Cortex of kidney (tissue), 1 donor: ENCODE measurements at places on chromosomes 7 and 10.

GRCh38 chr10:120369856-120370276, 87.2 kb upstream of the PLPP4 start:
- no peak for DNase-seq

- no peak for DNase-seq
Observed at GRCh38 chr10:127338399-127339110, 142.2 kb upstream of the INSYN2A start.

DNA sequence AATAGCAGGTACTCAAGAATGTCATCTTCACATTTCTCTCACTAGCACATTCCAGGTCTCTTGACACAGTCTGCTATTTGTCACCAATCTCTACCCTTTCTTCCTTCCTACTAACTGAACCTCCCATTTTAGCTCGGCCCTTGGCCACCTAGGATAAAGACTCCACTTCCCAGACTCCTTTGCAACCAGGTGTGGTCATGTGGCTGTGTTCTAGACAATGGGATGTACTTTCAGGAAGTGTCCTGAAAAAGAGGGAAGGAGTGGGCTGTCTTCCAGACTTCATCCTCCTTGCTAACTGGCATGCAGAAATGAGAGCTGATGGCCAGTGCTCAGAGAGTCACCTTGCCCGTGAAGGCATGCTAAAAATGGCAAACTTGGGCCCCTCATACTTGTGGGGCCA, 139.2 kb downstream of the AMPH start:
- no peak for DNase-seq

GRCh38 chr7:122833888-122834570, 52.2 kb downstream of the CADPS2 start:
- DNase-seq: no peak

DNA sequence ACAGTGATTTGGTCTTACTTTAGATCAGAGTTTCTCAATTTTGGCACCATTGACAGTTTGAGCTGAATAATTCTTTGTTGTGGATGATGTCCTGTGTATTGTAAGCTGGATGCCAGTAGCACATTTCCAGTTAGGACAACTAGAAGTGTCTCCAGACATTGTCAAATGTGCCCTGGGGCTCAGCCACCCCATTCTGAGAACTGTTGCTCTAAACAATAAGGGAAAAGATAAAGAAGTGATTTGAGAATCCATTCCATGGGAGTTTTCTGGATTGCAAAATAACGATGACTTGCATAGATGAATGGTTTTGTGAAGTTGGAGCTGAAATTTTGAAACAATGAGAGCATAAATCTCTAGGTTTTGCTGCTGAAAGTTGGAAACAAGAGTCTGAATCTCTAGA, 44.6 kb downstream of the NUP205 start:
- no peak for DNase-seq

DNA sequence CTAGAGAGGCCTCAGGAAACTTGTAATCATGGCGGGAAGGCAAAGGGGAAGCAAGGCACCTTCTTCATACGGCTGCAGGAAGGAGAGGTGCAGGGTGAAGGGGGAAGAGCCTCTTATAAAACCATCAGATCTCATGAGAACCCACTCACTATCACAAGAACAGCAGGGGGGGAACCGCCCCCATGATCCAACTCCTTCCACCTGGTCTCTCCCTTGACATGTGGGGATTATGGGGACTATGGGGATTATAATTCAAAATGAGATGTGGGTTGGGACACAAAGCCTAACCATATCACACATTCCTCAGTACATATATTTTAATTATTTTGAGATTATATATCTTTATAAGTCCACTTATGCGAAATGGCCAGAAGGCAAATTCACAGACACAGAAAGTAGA, 8.9 kb downstream of the HK1 start:
- no peak for DNase-seq

DNA sequence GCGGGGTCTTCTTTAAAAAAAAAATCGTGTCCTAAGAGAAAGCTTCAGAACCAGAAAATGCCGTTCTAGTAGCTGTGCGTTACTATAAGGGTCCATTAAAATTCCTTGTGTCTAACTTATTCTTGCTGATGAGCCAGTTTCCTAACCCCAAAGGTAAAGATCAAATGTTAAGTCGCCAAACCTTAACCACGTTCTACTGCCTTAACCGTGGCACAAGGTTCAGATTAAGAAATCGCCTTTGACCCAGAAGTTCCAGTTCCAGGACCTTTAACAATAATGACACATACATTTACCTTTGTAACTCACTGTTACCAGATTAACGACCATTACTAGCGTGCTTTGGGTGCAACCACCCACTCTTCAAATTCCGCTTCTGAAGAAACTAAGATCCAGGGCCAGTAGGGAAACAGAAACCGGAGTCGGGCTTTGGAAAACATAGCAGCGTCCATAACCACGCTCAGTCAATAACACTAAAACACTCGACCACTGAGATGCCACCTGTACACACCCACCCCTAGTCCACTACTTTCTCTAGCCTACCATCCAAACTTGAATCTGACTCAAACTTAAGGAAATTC, 620 bp downstream of the BET1 start:
- DNase-seq: no peak

DNA sequence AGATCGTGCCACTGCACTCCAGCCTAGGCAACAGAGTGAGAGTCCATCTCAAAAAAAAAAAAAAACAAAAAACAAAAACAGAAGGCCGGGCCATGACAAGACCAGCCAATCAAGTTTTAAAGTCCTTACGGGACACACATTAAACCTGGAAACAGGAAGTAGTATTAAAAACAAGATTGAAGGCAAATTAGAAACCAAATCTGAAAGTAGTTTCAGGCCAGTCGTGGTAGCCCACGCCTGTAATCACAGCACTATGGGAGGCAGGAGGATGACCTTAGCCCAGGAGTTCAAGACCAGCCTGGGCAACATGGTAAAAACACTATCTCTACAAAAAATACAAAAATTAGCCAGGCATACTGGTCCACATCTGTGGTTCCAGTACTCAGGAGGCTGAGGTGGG, 18.1 kb downstream of the PSAP start:
- no peak for DNase-seq

DNA sequence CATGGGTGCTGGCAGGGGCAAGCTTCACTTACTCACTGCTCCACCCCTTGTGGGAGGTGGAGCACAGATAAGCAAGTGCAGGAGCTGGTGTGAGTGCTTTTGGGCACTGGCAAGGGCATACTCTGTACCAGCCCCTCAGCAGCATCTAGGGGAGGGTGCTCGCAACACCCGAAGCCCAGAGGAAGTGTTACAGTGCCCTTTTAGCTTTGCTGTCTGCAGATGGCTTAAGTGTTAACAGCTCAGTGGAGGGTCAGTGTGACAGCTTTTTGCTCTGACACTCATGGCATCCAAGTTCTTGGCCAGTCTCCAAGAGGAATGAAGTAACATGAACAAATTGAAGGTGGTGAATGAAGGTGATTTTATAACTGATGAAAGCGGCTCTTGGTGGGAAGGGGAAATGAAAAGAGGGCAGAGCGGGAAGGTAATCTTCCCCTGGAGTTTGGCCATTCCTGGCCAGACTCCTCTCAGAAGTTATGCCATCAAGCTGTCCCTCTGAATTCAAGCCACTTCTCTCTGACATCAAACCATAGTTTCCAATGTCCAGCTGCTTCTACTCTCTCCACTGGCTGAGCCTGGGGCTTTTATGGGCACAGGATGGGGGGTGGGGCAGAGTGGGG, 862.5 kb downstream of the KCNMA1 start:
- DNase-seq: no peak

DNA sequence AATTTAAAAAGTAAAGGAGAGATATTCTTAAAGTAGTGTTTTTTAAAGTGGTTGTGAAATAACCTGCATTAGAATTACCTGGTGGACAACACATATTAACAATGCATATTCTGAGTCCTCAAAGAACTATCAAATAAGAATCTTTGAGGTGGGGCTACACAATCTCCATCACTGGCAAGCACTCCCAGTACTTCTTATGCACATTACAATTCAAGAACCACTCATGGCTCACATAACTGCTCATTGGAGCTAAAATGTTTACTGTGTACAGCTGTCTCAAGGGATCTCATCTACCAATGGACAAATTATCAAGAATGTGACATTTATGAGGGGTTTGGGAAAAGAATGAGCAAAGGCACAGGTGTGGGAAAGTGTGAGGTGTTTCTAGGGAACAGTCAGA, 692.0 kb downstream of the PHTF2 start:
- DNase-seq: no peak

- DNase-seq: no peak
Observed at GRCh38 chr7:114160925-114161324, 242.1 kb upstream of the PPP1R3A start.

DNA sequence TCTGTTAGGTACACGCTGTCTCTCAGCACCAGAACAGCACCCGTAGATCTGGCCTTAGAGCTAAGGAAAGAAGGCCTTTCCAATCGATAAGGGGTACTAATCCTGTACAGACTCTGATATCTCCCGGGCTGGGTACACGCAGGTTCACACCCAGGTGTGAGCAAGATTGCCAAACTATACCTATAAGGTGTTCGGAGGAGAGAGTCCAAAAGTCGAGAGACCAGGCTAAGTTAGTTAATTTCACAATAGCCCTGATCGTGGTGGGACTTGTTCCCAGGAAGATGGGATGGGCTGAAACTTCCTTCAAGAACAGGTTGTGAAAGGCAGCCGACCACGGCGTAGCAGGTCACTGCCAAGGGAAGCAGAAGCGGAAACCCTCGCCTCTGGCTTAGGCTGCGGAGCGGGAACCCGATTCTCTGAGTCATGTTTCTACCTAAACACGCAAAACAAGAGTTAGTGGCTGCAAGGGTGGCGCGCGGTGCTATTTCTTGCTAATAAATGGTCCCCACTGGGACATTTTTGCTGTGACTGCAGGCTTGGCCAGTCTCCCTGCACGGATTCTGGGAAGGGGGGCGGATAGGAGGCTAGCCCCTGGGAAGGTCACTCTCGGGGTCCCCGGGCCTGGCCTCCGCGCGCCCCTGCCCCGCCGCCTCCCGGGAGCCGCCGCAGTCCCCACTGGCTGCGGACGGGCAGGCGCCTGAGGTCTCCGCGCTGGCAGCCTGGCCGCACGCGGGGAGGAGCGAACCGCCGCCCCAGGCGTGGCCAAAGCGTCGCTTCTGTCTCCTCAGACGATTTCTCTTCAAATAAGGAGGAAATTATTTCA, 75.4 kb upstream of the PDSS1 start:
- DNase-seq: no peak

DNA sequence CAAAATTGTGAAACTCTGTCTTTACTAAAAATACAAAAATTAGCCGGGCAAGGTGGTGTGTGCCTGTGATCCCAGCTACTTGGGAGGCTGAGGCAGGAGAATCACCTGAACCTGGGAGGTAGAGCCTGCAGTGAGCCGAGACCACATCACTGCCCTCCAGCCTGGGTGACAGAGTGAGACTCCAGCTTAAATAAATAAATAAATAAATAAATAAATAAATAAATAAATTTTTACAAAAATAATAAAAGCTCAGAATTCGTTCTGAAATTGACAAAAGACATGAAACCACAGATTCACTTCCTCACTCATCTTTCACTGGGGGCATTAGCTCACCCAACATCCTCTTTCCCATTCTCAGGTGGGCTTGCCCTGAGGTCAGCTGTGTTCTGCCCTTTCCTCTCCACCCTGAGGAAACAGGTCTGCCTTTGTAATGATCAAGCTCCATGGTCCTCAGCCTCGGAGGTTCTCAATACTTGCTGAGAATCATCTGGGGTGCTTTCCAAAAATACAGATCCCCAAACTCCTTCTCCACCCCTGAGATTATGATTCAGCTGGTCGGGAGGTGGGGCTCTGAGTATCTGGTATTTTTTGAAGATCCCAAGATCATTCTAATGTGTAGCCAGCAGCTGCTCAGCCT, 29.2 kb upstream of the APBB1IP start:
- no peak for DNase-seq

- DNase-seq: no peak
Observed at GRCh38 chr10:132321726-132322125, 10.3 kb upstream of the LRRC27 start.

- no peak for DNase-seq
Observed at GRCh38 chr10:101563497-101564040, 24.5 kb downstream of the POLL start.

DNA sequence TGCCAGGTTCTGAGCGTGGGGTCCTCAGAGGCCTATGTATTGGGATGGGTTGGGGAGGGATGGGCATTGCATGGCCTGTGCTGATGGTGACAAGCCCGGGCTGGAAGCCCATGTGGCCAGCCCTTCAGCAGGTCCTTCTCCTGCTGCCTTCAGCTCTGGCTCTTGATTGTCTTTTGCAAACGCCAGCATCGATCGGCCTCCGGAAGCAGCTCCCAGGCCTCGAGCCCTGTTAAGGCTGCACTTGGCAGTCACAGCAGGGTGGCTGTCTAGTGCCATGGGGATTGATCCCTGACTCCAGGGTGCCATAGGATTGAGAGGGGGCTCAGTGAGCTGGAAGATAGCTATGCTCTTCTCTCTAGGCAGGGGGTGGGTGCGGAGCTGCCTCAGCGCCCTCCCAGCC, 51.4 kb downstream of the CDH23 start:
- DNase-seq: no peak

DNA sequence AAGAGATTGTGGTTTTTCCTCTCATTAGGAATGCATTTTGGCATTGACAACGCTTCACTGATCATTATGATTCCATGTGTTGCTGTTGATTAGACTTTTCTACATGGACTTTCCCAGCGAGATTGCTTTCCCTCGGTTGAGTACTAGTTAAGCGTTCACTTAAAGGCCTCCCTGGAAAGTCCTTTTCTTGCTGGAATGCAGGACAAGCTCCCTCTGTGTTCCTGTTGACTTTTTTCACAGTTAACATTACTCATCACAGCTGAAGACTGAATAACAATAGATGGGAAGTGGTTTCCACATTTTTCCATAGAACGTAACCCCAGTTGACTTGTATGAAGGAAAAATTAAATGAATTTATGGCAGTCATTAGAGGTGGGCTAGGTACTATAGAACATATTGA, 2.6 kb upstream of the CAV1 start:
- no peak for DNase-seq

- DNase-seq: no peak
Observed at GRCh38 chr10:103837370-103838069, 17.9 kb downstream of the SH3PXD2A start.

DNA sequence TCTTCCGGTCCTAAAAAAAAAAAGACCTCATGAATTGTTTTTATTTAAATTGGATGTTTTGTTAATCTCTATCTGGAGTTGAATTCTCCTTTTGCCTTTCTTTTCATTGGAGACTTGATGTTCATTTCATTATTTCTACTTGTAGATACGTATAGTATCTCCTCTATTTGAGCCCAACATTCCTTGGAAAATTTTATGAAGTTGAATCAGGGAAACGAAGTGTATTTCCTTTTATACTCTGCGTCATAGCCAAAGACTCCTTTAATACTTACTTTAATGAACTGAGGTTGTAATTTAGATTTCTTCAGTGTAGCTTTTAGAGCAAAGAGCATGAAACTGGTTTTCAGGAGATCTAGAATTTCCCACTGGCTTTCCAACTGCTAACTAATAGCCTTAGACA, 132.4 kb downstream of the KIAA1217 start:
- no peak for DNase-seq

DNA sequence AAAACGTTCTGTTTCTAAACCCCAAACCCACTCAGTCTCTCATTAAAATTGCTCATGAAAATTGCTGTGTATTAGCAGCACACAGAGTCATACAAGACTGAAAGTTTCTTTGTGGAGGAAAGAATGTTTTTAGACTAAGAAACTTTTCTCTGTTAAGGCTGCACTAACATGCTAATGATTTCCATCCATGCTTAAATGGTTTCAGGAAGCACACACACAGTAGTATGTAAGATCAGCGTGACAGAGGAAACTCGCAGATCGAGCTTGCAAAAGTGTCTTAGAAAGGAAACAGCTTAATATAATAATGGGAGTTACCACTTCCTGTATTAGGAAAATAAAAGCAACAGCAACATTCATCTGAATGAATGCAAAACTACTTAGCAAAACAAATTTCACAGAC, 112.7 kb downstream of the ICA1 start:
- DNase-seq: no peak

GRCh38 chr7:1934756-1935155, 264.7 kb downstream of the ELFN1 start:
- no peak for DNase-seq
